Activated B cell treated with CpG ODN at 0.5 μM for 24 hours (primary cell): ENCODE measurements at places on chromosomes 3 and 15. TPM values are rescaled to one million over a fixed set of nuclear protein-coding genes. Genes with fewer than 3 reads are reported as not detected.
A peak's percentile ranks its signal among the peaks of the same experiment; 100 is the strongest.

GRCh38 chr3:190853464-190853863, 9.0 kb downstream of the GMNC start:
- H3K27ac ChIP-seq, result no peak overlapping the region
- no peak overlapping the region for H3K4me3 ChIP-seq
- H3K36me3 ChIP-seq, result no peaks in the 10 kb centered on the region
- peaks cover under 1% of the 10 kb centered on the region for H3K27me3 ChIP-seq
- no peak for DNase-seq

DNA sequence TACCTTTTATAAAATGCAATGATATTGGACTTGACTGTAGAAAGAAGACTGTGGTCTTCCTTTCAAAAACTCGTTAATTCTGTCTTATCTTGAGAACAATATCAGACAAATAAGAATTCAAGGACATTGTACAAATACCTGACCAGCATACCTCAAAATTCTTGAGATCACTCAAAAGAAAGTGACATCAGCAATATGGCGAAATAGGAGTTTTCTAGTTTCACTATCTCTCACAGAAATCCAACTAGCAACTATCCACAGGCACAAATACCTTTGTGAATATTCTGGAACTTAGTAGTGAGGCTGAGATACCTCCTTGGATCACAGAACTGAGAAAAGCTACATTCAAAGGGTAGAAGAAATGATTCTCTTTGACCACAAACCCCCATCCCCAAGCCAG, 419.7 kb downstream of the ZNF385D start:
- H3K36me3 ChIP-seq, result no peaks in the 10 kb centered on the region
- peaks cover 3% of the 10 kb centered on the region for H3K4me1 ChIP-seq
- H3K27me3 ChIP-seq, result no peaks in the 10 kb centered on the region

GRCh38 chr3:60403866-60404265, 847.4 kb downstream of the FHIT start:
- H3K4me3 ChIP-seq, result no peak overlapping the region
- H3K4me1 ChIP-seq, result no peaks in the 10 kb centered on the region
- no peak for DNase-seq
- H3K27me3 ChIP-seq, result no peaks in the 10 kb centered on the region
- no peaks in the 10 kb centered on the region for H3K36me3 ChIP-seq
- H3K27ac ChIP-seq, result no peak overlapping the region

The RABL3 gene
- total RNA-seq, result 29.7 and 29.9 TPM in 2 replicates

- no peak for DNase-seq
- H3K27ac ChIP-seq, result no peak overlapping the region
- no peaks in the 10 kb centered on the region for H3K4me1 ChIP-seq
These were observed 47.4 kb downstream of the FSIP1 start for GRCh38 chr15:39735120-39735717.

The C3orf70 gene
- not detected in 2 replicates for total RNA-seq

GRCh38 chr3:9932843-9933560, 632 bp upstream of the CRELD1 start:
- no peaks in the 10 kb centered on the region for H3K27me3 ChIP-seq
- H3K4me3 ChIP-seq, result peak overlapping the region; percentile 98

- peak; percentile 27 for DNase-seq
- peak overlapping the region; percentile 98 for H3K27ac ChIP-seq
- peaks cover 44% of the 10 kb centered on the region for H3K36me3 ChIP-seq
- no peaks in the 10 kb centered on the region for H3K27me3 ChIP-seq
- H3K4me3 ChIP-seq, result peak overlapping the region; percentile 100
- H3K4me1 ChIP-seq, result peaks cover 74% of the 10 kb centered on the region
These were observed 1.4 kb downstream of the ATOSA start for GRCh38 chr15:52677593-52678467.

The CYP19A1 gene
- 0.07 TPM in 1 of 2 replicates, not detected in the other for total RNA-seq

- H3K27me3 ChIP-seq, result peaks cover 9% of the 10 kb centered on the region
- H3K4me1 ChIP-seq, result peaks cover 5% of the 10 kb centered on the region
- no peak overlapping the region for H3K27ac ChIP-seq
These were observed 165.8 kb downstream of the ERC2 start for GRCh38 chr3:56302417-56302816.

The ROPN1 gene
- total RNA-seq, result not detected in 2 replicates

The ARGFX gene
- total RNA-seq, result not detected in 2 replicates

- H3K27ac ChIP-seq, result no peak overlapping the region
- H3K4me1 ChIP-seq, result peaks cover 8% of the 10 kb centered on the region
- H3K27me3 ChIP-seq, result peaks cover 16% of the 10 kb centered on the region
- no peak overlapping the region for H3K4me3 ChIP-seq
These were observed 30.5 kb downstream of the ALS2CL start for GRCh38 chr3:46662771-46663551.

The ABCC5 gene
- 10.6 and 11.1 TPM in 2 replicates for total RNA-seq
